Urinary bladder (tissue), 4 donors: ENCODE measurements at places on chromosomes 1 and 21. TPM values are rescaled to one million over a fixed set of nuclear protein-coding genes. Genes with fewer than 3 reads are reported as not detected.

The HSD11B1 gene
- 1.2 TPM for total RNA-seq

The RORC gene
- 1.6 TPM for total RNA-seq

The NAXE gene
- total RNA-seq = 27.3 TPM

The HNRNPR gene
- total RNA-seq = 181 TPM

The ABL2 gene
- 17.4 TPM for total RNA-seq

The LCE2C gene
- total RNA-seq = not detected

The TMEM53 gene
- total RNA-seq = 2.4 TPM

The TMPRSS3 gene
- total RNA-seq = not detected

The OR2M7 gene
- not detected for total RNA-seq

The HSPA6 gene
- 1.2 TPM for total RNA-seq

The CYYR1 gene
- 11.4 TPM for total RNA-seq

DNA sequence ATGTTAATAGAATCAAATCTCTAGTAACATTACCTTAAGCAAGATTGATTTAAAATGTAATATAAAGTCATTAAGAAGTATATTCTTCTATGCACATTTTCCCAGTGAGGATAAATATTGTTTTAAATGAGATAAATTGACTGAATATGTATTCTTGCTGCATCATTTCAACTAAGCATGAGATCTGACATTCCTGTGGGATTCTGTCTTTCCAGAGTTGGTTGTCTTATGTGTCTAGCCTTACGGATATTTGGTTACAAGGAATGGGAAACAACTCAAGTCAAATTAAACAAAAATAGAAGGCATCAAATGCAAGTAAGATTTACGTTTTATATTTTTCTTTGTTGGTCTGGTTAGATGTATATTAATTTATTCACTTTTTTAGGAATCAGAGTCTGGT is 287.5 kb downstream of the PTGER3 start:
- no peak for DNase-seq

- DNase-seq = no peak
Measured at GRCh38 chr1:60731321-60731720, 351.0 kb upstream of the NFIA start.

- no peak for DNase-seq
Measured at GRCh38 chr21:29295066-29295650, 3.6 kb upstream of the BACH1 start.

- DNase-seq = no peak
Measured at GRCh38 chr1:18347559-18347958, 133.2 kb upstream of the KLHDC7A start.

DNA sequence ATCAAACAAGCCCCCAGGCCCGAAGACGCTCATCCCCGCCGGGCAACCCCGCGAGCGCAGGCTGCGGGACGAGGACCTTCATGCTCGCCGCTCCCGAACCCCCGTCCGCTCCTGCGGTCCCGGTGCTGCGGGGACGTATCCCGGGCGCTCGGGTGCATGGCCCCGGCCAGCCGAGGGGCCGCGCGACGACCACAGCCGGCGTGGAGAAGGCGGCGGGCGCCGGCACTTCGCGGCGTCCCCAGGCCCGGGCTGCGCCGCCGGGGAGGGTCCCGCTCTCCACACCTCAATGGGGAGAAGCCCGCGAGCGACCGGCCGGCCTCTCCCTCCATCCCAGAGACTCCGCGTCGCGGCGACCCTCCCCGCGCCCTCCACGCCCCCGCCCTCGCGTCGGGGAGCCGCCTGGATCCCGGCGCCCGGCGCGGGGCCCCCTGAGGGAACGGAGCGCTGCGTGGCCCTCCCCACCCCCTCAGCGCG is 401 bp downstream of the ERRFI1 start:
- no peak for DNase-seq

- DNase-seq = no peak
Measured at GRCh38 chr1:207030522-207031009, 2.0 kb downstream of the C1orf116 start.

GRCh38 chr1:76013206-76013581 is 61.4 kb upstream of the ST6GALNAC3 start:
- no peak for DNase-seq

GRCh38 chr21:33396951-33397350 is 6.3 kb upstream of the IFNGR2 start:
- DNase-seq = no peak

GRCh38 chr21:44878053-44878982 is 4.8 kb upstream of the PTTG1IP start:
- DNase-seq = no peak

- DNase-seq = no peak
Measured at GRCh38 chr1:85599681-85600080, 19.1 kb downstream of the CCN1 start.

DNA sequence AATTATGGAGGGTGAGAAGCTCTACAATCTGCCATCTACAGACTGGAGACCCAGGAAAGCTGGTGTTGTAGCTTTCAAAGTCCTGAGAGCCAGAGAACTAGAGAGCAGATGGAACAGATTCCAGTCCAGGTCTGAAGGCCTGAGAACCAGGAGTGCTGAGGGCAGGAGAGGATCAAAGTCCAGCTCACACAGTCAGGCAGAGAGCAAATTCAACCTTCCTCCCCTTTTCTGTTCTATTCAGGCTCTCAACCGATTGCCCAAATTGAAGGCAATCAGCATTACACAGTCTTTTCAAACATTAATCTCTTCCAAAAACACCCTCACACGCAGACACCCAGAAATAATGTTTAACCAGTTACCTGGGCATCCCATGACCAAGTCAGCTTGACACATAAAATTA is 2.5 kb upstream of the TMPRSS2 start:
- DNase-seq = no peak

DNA sequence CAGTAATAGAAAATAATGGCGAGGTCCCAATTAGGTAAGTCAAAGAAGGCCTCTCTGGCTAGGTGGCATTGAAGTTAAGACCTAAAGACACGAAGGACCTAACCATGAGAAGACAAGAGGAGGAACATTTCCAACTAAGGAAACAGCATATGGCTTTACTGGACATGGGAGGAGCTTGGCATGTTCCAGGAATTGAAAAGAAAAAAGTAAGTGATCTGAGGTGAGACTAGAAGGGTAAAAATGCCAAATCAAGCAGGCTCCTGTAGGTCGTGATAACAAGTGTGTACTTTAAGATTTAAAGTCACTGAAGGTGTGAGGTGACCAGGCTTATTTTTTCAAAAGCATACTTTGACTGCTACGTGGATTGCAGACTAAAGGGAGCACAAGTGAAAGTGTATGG is 13.4 kb upstream of the CLCC1 start:
- DNase-seq = no peak

- no peak for DNase-seq
Measured at GRCh38 chr1:178501705-178502329, 5.1 kb upstream of the CLEC20A start.

DNA sequence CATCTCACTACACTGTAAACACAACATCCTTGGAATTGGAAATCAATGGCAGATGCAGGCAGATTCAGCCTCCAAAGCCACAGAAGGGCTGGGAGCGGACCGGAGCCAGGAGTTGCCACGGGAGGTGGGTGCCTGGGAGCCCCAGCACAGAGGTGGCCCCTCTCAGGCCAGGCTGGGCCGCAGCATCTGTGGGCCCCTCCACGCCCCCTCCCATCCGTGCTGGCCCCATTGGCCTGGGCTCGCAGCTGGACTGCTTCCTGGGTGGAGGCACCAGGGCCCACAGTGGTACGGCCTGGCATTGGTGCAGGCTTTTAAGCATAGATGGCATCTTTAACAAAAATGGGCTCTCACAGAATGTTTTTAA is 64.2 kb downstream of the SLX9 start:
- DNase-seq = no peak

DNA sequence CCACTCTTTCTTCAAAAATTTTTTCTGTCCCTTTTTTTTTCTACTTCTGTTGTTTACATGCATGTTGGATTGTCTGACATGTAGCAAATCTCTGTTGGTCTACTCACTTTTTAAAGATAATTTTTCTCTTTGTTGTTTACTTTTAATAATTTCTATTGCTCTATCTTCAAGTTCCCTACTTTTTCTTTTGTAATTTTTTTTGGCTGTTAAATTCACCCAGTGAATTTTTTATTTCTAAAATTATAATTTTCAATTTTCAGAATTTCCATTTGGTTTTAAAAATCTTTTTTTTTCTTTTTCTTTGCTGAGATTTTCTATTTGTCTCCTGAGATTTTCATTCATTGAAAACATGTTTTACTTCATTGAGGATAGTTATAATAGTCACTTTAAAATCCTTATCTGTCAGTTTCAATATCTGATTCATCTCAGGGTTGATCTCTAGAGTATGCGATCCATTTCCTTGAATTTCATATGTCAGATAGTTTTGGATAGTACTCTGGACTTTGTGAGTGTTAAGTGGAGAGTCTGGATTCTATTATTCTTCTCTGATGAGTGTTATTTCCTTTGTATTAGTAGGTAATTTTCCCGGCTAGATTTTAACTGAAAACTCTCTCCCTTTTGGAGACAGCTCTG is 1.6 kb upstream of the TSEN15 start:
- no peak for DNase-seq

- no peak for DNase-seq
Measured at GRCh38 chr1:77040826-77041225, 173.5 kb downstream of the ST6GALNAC5 start.

GRCh38 chr21:35066824-35067223 is 17.7 kb upstream of the RUNX1 start:
- no peak for DNase-seq

GRCh38 chr1:58104960-58105359 is 441.6 kb downstream of the OMA1 start:
- DNase-seq = no peak

GRCh38 chr1:205287767-205288559 is 33.6 kb downstream of the NUAK2 start:
- DNase-seq = no peak

GRCh38 chr1:20141001-20141400 is 1.9 kb downstream of the PLA2G2F start:
- DNase-seq = no peak

- DNase-seq = peak; percentile 6
Measured at GRCh38 chr1:155729031-155729898, 40.4 kb downstream of the DAP3 start.

DNA sequence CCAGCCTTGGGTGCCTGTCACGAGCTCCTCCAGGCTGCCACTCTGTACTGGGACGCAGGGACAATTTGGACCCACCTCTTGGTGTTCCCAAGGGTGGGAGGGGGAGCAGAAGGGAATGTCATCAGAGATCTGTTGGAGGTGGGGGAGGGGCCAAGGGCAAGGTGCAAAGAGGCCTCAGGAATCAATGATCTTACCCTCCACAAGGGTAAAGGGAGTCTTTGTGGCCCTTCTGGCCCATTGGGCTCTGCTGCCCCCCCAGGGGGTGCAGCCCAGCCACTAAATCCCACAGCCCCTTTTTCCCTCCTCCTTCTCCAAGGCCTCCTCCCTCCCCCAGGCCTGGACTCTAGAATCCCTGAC is 8.5 kb downstream of the TTC39A start:
- DNase-seq = no peak

- no peak for DNase-seq
Measured at GRCh38 chr1:156860628-156861423, at the start of gene NTRK1. Gene NTRK1, plus strand, starts transcription at chr1:156860865. Its CDS starts 70 bp downstream, at chr1:156860935.

DNA sequence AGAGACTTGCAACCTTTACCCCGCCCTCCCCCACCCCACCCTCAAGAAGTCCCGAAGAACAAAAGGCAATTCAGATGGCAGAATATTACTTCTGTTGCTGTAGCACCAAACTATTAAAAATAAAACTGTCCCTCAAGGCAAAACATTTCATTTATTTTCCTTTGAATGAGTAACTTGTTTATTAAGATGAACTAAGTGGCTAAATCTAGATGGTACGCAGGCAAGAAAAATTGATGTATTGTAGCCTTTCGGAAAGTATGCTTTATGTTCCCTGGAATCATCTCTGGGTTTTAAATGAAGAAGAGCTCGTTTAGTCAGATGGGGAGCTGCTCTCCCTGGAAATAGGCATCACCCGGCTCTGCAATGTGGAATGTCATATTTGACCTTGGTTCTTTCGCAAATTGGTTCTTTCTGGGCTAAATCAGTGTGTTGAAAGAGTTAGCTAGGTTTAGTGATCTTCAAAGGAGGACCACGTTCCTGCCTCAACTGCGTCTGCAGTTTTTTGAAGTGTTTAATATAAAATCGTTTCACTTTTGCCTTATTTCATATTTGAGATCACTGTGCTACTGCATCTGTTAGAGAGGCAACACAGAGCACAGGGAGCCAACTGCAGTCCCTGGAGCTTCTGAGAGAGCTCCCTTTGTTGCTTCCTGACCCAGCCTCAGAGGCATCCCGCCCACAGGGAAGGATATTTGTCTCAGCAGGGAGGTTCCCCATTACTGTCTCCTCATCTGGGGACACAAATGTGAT is 61.8 kb downstream of the KIF26B start:
- no peak for DNase-seq
